Lung microvascular endothelial cell (primary cell): ENCODE measurements at places on chromosomes 7 and 10. TPM values are rescaled to one million over a fixed set of nuclear protein-coding genes. Genes with fewer than 3 reads are reported as not detected.

The HOXA10 gene
- under 0.01 and 2.0 TPM in 2 replicates for total RNA-seq

The DUSP5 gene
- total RNA-seq: 18.7 and 23.0 TPM in 2 replicates

The VWA2 gene
- total RNA-seq: not detected in 2 replicates

The TAS2R60 gene
- total RNA-seq: not detected in 2 replicates

DNA sequence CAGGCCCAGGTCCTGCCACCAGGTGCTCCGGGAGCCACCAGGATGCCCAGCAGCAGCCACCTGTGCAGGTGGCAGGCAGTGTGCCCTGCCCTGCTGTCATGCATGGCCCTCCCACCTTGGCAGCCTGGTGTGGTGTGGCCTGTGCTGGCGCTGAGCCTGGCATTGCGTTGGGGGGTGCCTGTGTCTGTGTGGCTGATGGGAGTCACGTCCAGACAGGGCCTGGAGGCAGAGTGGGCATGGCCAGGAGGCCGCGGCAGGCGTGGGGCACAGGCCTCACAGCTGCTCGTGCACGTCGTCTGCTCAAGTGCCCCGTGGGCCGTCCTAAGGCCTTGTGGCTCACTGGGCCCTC lies 8.7 kb downstream of the TTYH3 start:
- no peak for DNase-seq

DNA sequence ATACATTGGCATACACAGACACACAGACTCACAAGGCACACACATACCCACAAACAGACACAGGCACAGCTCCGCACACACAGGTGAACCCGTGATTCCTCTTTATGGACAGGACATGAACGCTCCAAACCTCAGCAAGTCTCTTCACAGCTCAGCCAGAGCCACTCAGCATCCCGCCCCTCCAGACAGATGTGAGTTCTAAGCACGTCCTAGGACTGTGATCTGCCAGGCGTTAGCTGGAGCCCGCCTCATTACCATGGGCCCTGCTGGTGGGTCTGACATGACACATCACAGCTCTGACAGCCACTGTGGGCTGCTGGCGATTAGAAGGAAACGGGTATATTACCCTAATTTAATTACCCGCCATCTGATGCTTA lies 176.7 kb upstream of the PPP2R2D start:
- DNase-seq: no peak

GRCh38 chr7:117689406-117689805 lies 183.8 kb downstream of the CTTNBP2 start:
- DNase-seq: no peak

DNA sequence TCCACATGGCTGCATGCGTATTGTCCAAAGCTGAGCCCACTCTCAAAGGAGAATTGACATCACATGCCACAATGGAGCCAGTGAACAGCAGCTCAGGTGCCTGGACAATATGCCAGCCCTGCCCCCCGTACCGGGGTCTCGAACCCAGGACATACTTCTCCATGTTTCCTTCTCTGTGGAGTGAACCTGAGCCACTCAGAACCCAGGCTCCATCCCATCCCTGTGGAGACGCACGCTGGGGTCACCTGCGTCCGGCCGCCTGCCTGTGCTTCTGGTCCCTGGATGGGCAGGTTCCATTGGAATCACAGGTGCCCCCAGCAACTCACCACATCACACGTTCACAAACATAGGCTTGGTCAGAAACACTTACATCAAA lies 229.8 kb downstream of the DNAJB6 start:
- DNase-seq: no peak
